ENCODE measurements at places on chromosomes 6 and 20. TPM values are rescaled to one million over a fixed set of nuclear protein-coding genes. Genes with fewer than 3 reads are reported as not detected.

The CLPSL1 gene
- total RNA-seq: not detected

The RCAN2 gene
- 2.2 TPM for total RNA-seq

The GGTLC1 gene
- not detected for total RNA-seq

The GPX5 gene
- not detected for total RNA-seq

The FOXQ1 gene
- 6.5 TPM for total RNA-seq

The OLIG3 gene
- not detected for total RNA-seq

The SF3B5 gene
- total RNA-seq: 72.0 TPM

The CAPN11 gene
- 0.15 TPM for total RNA-seq

The TCF19 gene
- 23.1 TPM for total RNA-seq

The TCEA2 gene
- 47.3 TPM for total RNA-seq

The ADAT2 gene
- total RNA-seq: 12.1 TPM

The CALHM4 gene
- not detected for total RNA-seq

The PBOV1 gene
- total RNA-seq: not detected

The IER3 gene
- 14.7 TPM for total RNA-seq

The TPBG gene
- 71.4 TPM for total RNA-seq

The TMX4 gene
- 25.6 TPM for total RNA-seq

The PHACTR2 gene
- total RNA-seq: 52.9 TPM

The NKX2-2 gene
- total RNA-seq: not detected

The SLA2 gene
- total RNA-seq: not detected

The VSTM2L gene
- total RNA-seq: 5.3 TPM

The WFDC2 gene
- total RNA-seq: not detected

The TNFRSF21 gene
- 10.5 TPM for total RNA-seq

The MMUT gene
- total RNA-seq: 28.7 TPM

The EPM2A gene
- total RNA-seq: 9.1 TPM

The GSTA3 gene
- total RNA-seq: not detected

The LST1 gene
- not detected for total RNA-seq

The MPIG6B gene
- total RNA-seq: not detected

The IFNGR1 gene
- total RNA-seq: 68.2 TPM

The NHSL1 gene
- total RNA-seq: 26.3 TPM

The CPNE5 gene
- total RNA-seq: 0.15 TPM

The XPO5 gene
- total RNA-seq: 22.3 TPM

The CFAP61 gene
- total RNA-seq: 0.17 TPM

The BMP7 gene
- not detected for total RNA-seq

The C6orf141 gene
- total RNA-seq: 1.3 TPM

The ELOVL2 gene
- total RNA-seq: under 0.01 TPM

The PLCB4 gene
- total RNA-seq: 9.3 TPM

The MRAP2 gene
- 0.50 TPM for total RNA-seq

The RIPPLY2 gene
- total RNA-seq: 0.29 TPM

The RSPH3 gene
- total RNA-seq: 6.0 TPM

The TPX2 gene
- total RNA-seq: 6.9 TPM

The DLK2 gene
- 0.66 TPM for total RNA-seq

The MYBL2 gene
- 0.66 TPM for total RNA-seq

The COX7A2 gene
- 190 TPM for total RNA-seq

The KIF13A gene
- 105 TPM for total RNA-seq

The LAMA2 gene
- 92.6 TPM for total RNA-seq

The AGPAT4 gene
- 12.9 TPM for total RNA-seq

The SDC4 gene
- 113 TPM for total RNA-seq

The TREML2 gene
- total RNA-seq: not detected
